Endothelial cell of umbilical vein (primary cell): ENCODE measurements at places on chromosomes 6 and 20. TPM values are rescaled to one million over a fixed set of nuclear protein-coding genes. Genes with fewer than 3 reads are reported as not detected.

Gene EPPIN
- polyA plus RNA-seq, result not detected in 2 replicates

Gene RFX6
- not detected in 2 replicates for polyA plus RNA-seq

Gene DPPA5
- polyA plus RNA-seq, result not detected in 2 replicates

Gene RIPOR3
- not detected in 2 replicates for polyA plus RNA-seq

Gene CLDN20
- polyA plus RNA-seq, result not detected in 2 replicates

Gene IL20RA
- polyA plus RNA-seq, result not detected in 2 replicates
